ENCODE measurements at places on chromosomes 11 and 22.

DNA sequence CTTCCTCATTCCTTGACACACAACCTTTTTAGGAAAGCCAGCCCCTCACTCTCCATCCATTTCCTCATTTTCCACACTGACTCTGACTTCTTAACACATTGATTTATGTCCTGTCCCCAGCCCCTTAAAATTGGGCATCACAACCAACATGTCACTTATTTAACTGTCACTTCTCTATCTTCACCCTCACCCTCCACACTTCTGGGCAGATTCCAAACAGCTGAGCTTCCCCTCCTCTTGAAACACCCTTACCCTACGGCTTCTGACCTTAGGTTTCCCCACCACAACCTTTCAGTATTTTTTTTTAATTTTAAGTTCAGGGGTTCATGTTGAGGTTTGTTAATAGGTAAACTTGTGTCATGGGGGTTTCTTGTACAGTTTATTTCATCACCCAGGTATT, 696.3 kb downstream of the DLG2 start:
- no peak for DNase-seq

GRCh38 chr22:37233751-37234631, 10.1 kb downstream of the RAC2 start:
- no peak for DNase-seq

DNA sequence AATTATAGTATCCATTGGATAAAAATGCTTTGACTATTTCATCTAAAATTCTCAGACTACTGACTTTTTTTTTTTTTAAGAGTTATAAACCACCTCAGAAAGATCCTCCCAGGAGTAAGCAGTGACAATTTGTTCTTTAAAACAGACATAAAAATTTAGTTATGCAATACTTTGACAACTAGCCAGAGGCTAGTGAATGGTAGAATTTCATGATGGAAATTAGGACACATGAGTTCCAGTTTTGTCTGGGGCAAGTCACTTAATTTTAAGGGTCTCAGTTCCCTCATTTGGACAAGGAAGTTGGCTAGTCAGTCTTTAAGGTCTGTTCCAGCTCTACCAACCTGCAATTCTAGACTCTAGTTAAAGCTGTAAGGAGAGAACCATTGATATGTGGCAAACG, 2.9 kb downstream of the IL18 start:
- DNase-seq = no peak

DNA sequence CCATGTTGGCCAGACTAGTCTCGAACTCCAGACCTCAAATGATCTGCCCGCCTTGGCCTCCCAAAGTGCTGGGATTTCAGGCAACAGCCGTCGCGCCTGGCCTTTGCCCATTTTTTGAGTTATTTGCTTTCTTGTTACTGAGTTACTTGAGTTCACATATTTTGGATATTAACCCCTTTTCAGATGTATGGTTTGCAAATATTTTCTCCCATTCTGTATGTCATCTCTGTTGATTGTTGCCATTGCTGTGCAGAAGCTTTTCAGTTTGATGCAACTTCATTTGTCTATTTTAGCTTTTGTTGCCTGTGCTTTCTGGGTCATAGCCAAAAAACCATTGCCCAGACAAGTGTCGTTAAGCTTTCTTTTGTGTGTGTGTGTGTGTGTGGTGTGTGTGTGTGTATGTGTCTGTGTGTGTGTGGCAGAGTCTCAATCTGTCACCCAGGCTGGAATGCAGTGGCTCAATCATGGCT, 6.8 kb downstream of the TSGA10IP start:
- no peak for DNase-seq

DNA sequence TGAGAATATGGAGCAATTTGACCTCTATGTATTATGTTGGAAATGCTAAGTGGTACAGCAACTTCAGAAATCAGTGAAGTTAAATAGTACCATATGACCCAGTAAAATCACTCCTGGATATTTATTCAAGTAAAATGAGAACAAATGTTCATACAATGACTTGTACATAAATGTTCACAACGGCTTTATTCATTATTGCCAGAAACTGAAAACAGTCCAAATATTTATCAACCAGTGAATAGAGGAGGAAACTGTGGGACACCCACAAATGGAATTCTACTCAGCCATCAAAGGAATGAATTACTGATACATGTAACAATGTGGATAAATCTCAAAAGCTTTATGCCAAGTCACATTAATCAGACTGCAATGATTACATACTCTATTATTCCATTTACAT, 416.3 kb downstream of the AASDHPPT start:
- no peak for DNase-seq

DNA sequence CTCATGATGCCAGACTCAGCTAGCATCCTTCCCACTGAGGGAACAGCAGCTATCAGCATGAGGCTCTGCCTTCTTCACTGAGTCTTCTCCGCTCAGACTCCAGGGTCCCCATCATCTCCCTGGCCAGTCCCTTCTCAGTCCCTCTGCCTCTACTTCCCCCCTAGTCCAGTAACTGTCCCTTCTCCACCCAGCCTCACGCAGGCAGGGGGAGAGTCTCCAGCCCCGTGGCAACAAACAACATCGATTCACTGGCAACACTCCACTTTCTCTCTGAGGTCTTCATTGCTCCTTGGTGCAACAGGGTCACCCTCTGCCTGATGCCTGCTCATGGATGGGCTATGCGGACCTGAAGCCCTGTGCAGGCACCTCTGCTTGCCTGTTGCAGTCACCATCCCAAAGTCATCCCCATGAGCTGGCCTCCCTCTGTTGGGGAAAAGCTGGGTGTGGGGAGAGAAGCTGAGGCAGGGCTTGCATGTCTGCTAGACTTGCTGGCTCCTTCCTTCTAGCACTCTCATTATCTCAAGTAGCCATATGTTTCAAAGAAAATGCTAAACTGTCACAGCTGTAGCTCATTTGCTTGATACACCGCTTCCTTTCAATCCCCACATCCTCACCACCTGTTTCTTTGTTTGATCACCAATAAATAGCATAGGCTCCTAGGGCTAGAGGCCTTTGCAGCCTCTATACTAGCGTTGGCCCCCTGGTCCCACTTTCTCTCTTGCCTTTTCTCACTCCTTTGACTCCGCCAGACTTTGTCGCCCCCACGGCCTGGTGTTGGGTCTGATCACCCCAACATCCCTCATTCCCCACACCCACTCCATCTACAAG, 4.3 kb upstream of the BCR start:
- DNase-seq = no peak

DNA sequence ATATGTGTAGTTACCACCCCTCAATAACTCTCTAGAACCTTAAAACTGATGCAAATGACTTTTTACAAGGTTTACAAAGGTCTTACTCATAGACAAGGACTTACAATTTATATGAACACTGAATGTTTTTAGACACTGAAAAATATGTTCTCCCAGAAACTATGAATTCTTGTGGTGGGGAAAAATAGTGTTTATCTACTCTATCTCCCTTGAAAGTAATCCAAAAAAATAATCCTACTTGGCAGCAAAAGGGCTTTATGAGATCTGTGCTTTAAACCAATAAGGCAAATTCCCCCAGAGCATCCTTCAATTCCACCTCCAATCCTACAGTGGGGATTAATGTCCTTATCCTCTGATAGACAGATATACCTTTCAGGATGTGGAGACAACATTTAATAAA, 1984.1 kb upstream of the RAG2 start:
- no peak for DNase-seq

DNA sequence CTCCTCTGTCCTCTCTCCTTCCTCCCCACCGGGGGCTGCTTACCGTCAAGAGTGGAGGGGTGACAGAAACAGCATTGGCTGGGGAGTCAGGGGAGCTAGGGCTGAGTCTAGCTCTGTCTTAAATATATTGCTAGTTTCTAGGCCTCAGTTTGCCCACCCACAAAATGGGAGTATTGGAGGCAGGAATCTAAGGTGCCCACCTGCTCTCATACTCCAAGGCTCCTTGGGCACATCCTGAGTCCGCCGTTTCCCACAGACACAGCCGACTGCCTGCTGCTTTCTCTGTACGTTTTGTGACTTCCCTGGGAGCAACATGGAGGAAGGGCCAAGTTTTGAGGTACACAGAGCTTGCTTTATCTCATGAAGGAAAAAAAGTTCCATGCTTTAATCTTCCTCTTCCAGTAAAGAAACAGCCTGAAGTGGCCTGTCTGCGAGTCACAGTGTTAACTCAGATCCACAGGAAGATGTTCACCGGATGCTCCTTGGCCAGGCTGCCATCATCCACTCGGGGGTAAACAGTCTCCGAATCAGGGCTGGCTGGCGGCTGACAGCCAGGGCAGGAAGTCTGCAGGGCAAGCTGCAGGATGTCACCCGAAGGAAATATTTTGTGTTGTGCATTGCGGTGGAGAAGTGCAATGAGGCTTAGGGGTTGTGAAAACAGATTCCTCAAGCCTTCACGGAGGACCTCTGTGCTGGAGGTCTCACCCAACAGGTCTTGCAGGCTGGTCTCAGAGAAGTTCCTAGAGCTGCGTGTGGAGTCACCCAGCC, 11.0 kb upstream of the CERK start:
- DNase-seq = no peak

GRCh38 chr22:47303161-47303890, 540.9 kb downstream of the TBC1D22A start:
- DNase-seq = peak; percentile 19

GRCh38 chr11:106063009-106063408, 14.1 kb downstream of the KBTBD3 start:
- DNase-seq = no peak

DNA sequence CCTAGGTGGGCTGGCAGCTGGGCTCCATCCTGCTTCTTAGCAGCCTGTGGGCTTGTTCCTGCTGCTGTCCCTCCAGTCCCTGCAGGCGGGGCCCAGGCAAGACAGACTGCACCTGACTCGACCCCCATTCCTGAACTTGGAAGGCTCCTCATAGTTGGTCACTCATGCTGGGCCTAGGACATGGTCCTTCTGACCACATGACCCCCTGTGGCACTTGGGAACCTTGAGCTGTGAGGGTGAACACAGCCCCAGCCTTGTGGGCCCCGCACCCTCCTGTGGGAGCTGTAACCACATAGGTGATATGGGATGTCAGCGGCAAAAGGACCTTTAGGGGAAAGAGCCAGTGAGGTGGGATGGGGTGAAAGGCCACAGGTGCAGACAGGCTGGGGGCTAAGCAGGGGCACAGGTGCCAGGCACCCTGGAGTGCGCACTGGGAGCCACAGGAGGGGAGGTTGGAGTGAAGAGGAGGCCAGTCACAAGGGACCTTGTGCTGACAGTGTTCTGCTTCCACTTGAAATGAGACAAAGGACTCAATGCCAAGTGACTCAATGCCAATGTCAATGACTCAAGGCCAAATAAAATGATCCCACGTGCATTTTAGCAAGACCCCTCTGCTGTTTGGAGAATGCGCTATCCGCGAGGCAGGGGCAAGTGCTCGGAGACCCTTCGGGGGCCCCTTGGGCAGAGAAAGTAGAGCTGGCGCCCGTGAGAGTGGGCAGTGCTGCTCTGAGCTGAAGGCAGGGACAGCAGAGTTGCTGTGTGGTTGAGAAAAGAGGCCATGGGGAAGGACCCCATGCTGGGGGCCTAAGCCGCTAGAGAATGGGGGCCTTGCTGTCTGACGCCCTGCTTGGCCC, 90.7 kb downstream of the MORC2 start:
- DNase-seq = no peak

DNA sequence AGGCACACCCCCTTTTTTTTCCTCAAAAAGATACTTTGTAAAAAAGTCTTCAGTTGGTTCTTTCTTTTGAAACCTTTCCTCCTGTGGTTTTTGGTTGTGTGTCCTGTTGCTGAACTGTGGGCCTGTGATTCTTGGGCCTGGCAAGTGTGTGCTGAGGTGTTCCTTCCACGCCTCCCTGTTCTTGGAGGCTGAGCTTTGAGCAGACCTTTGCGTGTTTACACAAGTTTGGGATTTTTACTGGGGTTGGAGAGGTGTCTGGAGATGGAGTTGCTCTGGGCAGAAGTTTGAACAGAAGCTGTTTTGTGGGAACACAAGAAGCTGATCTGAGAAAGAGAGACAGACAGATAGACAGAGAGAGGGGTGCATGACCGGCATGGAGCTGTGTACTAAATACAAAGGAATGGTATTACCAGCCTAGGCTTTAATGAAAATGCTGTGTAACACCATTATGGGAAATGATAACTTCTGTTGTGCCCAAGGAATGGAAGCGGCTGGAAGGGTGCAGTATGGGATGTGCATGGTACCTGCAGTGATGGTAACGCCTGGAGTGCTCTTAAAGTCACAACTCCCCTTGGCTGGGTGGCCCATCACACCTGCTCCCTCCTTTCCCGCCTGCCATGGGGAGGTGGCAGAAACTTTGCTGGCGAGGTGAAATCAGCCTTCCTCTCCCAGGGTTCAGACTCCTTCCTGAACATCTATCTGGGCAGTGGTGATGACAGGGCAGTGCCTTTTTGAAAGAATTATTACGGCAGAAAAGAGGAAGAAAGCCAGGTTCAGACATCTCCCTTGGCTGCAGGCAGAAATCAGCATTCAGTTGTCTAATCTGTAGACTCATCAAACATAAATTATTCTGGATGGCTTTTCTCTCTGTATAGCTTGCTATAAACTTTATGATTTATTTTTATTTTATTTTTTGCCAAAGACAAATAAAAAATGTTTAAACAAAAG, 70.4 kb downstream of the LDLRAD3 start:
- no peak for DNase-seq

GRCh38 chr22:18994701-18995326, 58.7 kb upstream of the PRODH start:
- DNase-seq = no peak

Measured in ureter (tissue), 1 donor.